ENCODE measurements at places on chromosomes 3 and 15. TPM values are rescaled to one million over a fixed set of nuclear protein-coding genes. Genes with fewer than 3 reads are reported as not detected.

TEX9 gene
- 6.0 TPM for total RNA-seq

TF gene
- 8.8 TPM for total RNA-seq

PLA2G4D gene
- 22.0 TPM for total RNA-seq

USP19 gene
- total RNA-seq, result 71.6 TPM

KIF7 gene
- 1.3 TPM for total RNA-seq

MUC20 gene
- total RNA-seq, result 15.1 TPM

MCF2L2 gene
- total RNA-seq, result not detected

SPINK8 gene
- total RNA-seq, result not detected

SOX14 gene
- not detected for total RNA-seq

CCDC54 gene
- not detected for total RNA-seq

CKMT1B gene
- total RNA-seq, result 21.0 TPM

COL6A6 gene
- total RNA-seq, result 0.19 TPM

GRK7 gene
- total RNA-seq, result not detected

FURIN gene
- total RNA-seq, result 140 TPM

CALML4 gene
- 5.8 TPM for total RNA-seq

RTP4 gene
- total RNA-seq, result 0.84 TPM

FANCD2OS gene
- not detected for total RNA-seq

All from lower leg skin (tissue), 4 donors.